ENCODE measurements at places on chromosomes 12 and 14.

DNA sequence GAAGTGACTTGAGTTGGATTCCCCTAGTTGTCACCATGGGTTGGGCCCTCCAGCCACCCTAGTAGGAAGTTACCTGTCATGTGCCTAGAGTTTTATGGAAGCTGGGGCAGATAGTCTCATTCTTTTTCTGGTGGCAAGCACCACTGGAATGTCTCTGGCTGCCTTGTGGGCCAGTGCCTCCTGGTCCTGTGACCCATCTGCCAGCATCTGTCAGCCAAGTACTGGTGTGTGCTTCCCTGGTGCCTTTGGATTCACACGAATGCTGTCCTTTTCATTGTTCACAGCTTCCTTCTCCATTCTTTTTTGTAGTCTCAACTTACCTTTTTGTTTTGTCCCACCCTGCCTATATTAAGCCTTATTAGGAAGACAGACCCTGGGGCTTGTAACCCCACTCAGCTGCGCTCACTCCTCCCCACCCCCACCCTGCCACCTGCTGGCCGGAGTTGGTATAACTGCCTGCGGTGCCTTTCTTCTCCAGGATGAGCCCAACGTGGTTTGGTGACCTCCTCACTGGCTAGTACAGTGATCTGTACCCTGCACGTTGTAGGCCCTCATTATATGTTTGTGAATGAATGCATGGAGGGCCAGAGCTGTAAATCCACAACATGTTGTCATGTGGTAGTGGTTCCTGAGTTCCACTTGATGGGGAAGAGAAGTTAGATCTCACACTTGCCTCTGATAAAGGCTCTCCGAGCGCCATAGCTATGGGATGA, 125.7 kb downstream of the TSPAN9 start:
- no peak for DNase-seq

DNA sequence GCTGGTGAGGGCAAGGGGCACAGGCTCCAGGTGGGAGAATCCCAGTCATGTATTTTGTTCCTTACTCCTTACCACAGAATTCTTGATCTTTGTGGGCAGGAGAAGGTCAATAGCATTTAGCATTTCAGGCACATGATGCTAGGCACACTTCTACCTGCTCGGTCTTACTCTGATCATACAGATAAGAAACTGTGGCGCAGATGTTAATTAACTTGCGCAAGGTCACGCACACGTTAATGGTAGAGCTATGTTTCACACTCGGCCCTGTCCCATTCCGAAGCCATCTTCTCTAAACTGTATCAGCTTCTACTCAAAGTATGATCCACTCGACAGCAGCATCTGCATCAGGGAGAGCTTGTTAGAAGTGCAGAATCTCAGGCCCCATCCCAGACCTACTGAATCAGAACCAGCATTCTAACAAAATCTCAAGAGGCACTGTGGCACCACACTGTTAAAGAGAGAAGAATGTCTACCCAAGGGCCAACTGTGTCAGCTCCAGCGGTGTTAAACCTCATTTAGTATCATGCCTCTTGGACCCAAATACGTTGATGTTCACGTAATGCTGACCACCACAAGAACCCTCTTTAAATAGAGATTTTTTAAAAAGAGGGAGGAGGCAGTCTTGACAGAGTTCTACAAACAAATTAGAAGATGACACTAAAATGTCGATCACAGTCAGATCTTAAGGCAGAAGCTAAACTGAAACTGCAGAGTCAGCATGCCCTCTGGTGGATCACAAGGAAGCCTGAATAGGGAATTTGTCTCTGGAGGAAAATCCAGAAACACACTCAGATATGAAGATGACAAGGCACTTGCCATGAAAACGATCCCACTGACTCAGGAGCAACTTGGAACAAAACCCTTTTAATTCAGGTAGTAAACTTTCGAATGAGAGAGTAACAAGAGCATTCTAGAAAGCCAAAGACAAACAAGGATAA, 7.3 kb downstream of the STXBP6 start:
- no peak for DNase-seq

DNA sequence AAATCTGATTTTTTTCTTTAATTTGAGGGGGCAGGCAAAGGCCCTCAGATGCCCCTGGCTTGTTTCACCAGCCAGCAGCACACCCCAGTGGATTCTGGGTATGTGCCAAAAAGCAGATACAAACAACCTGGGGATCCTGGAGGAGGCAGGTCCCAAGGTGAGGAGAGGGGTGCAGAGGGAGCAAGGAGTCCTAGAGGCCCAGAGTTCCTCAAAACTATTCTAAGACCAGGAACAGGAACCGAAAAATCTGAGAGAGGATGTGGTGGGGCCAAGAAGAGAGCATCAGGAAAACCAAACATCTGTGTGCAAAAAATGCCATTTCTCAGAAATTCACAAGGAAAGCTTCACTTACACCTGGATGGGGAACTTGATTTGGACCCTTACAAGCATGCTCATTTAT, 8.2 kb downstream of the KCNA5 start:
- no peak for DNase-seq

GRCh38 chr14:95254288-95254687, 65.4 kb downstream of the CLMN start:
- DNase-seq = no peak

DNA sequence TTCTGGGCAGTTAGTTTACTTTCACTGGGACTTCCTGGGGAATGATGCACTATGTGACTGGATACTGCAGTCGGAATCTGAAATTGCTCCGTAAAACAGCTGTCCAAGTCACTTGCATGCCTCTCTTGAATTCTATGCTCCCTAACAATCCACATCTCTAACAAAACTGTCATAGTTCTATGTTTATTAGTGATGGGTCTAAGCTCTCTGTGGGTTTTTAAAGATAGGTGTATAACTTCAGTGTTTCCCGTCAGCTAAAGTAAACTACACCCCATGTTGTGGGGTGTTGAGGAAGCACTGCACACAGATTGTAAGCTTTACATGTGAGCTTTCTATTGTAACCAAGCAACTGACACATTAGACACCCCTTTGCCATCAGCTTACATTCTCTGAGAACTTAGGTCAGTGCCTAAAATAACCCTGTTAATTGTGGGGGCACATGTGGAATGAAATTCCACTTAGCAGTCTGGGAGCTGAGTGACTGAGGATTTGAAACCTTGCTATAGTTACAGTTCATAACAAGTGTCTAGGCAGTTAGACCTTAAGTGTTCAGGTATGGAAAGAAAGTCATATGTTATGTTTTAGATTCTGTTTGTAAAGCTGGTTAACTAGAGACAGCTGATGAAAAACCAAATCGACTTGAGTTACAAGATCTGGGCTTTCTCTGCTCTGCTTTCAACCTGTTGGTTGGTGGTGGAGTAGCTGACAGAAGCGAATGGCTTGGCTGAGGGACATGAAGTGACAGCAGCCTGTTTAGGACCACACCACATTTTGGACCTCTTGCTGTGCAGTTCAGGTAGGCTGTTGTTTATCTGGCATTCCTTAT, 165.7 kb downstream of the AKAP6 start:
- no peak for DNase-seq

GRCh38 chr14:68282479-68283377, 463.1 kb downstream of the RAD51B start:
- DNase-seq = no peak

GRCh38 chr12:21763531-21763930, 11.0 kb downstream of the KCNJ8 start:
- no peak for DNase-seq

DNA sequence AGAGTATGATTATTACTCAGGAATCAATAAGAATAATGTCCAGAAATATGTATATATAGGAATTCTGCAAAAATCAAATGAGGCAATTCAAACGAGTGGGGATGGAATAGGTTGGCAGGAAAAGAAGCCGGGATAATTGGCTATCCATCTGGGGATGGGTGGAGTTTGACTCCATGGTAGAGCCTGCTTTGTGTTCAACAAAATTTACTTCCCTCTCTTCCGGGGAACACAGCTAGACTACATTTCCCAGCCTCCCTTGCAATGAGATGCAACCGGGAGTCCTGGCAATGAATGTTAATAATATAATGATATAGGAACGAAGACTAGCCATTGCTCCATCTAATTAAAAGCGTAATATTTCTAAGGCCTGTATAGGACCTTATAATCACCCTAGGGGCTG, 146.6 kb downstream of the EFCAB11 start:
- DNase-seq = no peak

Data from right cardiac atrium (tissue), 5 donors.